Endothelial cell (in vitro differentiated cells): ENCODE measurements at places on chromosomes 16 and 17. TPM values are rescaled to one million over a fixed set of nuclear protein-coding genes. Genes with fewer than 3 reads are reported as not detected.

- no peak for DNase-seq
- H3K27me3 ChIP-seq, result peaks cover 2% of the 10 kb centered on the region
- no peak overlapping the region for H3K4me3 ChIP-seq
- peaks cover 3% of the 10 kb centered on the region for H3K4me1 ChIP-seq
- H3K36me3 ChIP-seq, result no peaks in the 10 kb centered on the region
Measured at GRCh38 chr17:5780476-5780875, 196.2 kb upstream of the NLRP1 start.

- no peak for DNase-seq
- no peak overlapping the region for H3K4me3 ChIP-seq
- no peaks in the 10 kb centered on the region for H3K4me1 ChIP-seq
Measured at GRCh38 chr17:49325980-49326379, 36.1 kb downstream of the ZNF652 start.

GRCh38 chr16:67165121-67166078 is 855 bp downstream of the HSF4 start:
- no peak overlapping the region for H3K4me3 ChIP-seq
- H3K27me3 ChIP-seq, result peaks cover 39% of the 10 kb centered on the region
- peaks cover 7% of the 10 kb centered on the region for H3K4me1 ChIP-seq
- H3K27ac ChIP-seq, result no peak overlapping the region

- no peaks in the 10 kb centered on the region for H3K36me3 ChIP-seq
- no peak for DNase-seq
- H3K27ac ChIP-seq, result no peak overlapping the region
- peaks cover 2% of the 10 kb centered on the region for H3K27me3 ChIP-seq
- no peak overlapping the region for H3K4me3 ChIP-seq
- peaks cover 3% of the 10 kb centered on the region for H3K4me1 ChIP-seq
Measured at GRCh38 chr17:74474043-74474792, 7.8 kb downstream of the CD300A start.

DNA sequence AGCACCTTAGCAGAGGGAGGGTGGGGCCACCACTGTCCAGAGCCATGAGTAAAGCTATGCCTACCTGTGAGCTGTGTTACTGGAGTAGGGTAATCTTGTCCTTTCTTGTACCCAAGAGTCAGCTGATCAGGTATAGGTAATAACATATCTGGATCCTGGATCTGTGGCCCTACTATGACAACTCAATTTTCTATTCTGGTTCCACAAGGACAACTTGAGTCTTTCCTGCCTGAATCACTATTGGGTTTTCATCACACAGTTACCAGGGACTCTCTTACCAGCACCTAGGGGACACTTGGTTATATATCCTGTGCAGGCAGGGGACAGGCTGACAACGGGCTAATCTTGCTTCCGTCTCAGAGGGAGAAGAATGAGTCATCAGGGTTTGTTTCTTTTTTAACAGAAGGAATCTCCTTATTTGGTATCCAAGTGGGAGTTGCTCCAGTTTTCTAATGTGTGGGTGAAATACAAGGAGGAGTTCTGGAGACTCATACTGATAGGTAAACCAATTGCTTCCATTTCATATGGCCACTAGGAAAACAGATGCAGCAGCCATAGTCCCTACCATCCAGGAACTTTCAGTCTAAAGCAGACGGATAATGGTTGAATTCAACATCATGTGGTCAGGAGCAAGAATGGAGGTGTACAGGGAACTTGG is 6.8 kb downstream of the ZNF267 start:
- H3K27me3 ChIP-seq, result no peaks in the 10 kb centered on the region
- H3K36me3 ChIP-seq, result peaks cover 30% of the 10 kb centered on the region
- no peak overlapping the region for H3K27ac ChIP-seq
- no peak for DNase-seq
- peaks cover 9% of the 10 kb centered on the region for H3K4me1 ChIP-seq

DNA sequence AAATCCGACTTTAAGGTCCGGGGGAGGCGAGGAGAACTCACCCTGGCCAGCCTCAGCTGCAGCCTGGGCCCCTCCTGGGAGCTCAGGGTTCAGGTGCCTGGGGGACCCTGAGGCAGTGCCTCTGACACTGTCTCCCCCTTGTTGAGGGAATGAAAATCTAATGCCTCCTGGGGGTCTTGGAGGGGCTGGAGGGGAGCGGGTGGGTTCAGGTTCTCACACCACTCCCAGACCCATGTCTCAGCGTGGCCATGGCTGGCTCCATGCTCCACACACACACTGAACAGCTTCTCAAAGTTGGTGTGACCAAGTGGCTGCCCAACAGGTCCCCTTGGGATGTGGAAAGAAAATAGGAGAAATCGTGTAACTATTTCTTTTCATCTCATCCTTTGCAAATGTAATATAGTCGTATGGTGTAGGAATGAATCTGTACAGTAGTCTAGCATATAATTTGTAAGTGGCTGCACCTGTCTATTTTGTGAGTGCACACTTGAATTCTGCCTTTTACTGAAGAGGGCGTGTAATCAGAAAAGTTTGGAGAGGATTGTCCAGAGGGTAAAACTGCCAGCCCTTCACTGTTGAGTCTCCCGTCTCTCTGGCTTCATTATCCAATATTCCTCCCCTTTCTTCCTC is 788 bp upstream of the PRCD start:
- H3K27me3 ChIP-seq, result peaks cover 12% of the 10 kb centered on the region
- H3K4me3 ChIP-seq, result peak overlapping the region; percentile 65
- H3K27ac ChIP-seq, result no peak overlapping the region

DNA sequence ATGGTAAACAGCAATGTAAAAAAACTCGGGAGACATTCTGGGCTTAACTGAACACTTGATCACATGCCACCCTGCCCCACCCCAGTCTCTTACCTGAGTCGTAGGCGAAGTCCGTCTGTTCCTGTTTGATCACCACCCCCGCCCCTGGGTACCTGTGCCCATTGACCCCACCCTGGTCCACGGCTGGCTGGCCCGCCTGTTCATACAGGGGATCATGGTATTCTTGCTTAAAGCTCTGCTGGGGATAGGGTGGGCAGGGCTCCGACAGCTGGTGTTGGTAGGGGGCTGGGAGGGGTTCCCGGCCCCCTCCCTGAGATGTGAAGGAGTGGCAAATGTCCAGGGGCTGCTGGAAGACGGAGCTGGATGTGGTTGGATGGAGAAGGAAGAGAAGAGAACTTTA is 13.6 kb downstream of the ETV4 start:
- no peak for DNase-seq
- no peak overlapping the region for H3K27ac ChIP-seq
- peaks cover 9% of the 10 kb centered on the region for H3K36me3 ChIP-seq
- peaks cover 10% of the 10 kb centered on the region for H3K27me3 ChIP-seq
- peaks cover 50% of the 10 kb centered on the region for H3K4me1 ChIP-seq

GRCh38 chr17:2419486-2419885 is 18.6 kb upstream of the MNT start:
- peaks cover 19% of the 10 kb centered on the region for H3K36me3 ChIP-seq
- no peaks in the 10 kb centered on the region for H3K4me1 ChIP-seq
- H3K27ac ChIP-seq, result no peak overlapping the region

- H3K4me1 ChIP-seq, result peaks cover 4% of the 10 kb centered on the region
- H3K36me3 ChIP-seq, result peaks cover 12% of the 10 kb centered on the region
- no peak for DNase-seq
- H3K27ac ChIP-seq, result no peak overlapping the region
- no peak overlapping the region for H3K4me3 ChIP-seq
Measured at GRCh38 chr17:65638221-65638975, 77.0 kb upstream of the AXIN2 start.

DNA sequence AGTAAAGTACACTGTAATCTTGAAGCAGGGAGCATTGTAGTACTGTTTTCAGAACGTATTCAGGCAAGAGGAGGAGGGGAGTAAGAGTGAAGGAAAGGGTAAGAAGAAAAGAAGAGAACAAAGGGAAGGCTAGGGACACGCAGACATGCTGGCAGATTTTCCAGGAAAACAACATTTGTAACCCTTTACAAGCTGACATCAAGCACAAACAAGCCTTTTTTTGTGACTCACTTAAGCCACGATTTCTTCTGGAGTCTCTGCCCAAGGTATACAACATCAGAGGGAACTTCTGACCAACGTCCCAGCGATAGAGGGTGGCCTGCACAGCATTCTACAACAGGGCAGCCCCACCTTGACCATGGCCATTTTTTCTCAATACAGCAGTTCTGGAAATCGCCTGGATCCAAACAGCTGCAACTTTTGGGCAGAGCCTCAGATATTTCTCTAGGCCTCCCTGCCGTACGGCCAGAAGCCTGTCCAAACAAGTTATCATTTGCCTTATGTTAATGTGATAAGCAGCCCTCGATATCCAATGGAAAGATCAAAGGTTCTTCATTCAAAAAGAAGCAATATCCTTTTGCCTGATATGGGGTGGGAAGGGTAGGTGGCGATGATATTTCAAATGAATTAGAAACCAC is 247.3 kb downstream of the ZFHX3 start:
- no peaks in the 10 kb centered on the region for H3K27me3 ChIP-seq
- DNase-seq, result no peak
- H3K27ac ChIP-seq, result no peak overlapping the region
- no peaks in the 10 kb centered on the region for H3K4me1 ChIP-seq

DNA sequence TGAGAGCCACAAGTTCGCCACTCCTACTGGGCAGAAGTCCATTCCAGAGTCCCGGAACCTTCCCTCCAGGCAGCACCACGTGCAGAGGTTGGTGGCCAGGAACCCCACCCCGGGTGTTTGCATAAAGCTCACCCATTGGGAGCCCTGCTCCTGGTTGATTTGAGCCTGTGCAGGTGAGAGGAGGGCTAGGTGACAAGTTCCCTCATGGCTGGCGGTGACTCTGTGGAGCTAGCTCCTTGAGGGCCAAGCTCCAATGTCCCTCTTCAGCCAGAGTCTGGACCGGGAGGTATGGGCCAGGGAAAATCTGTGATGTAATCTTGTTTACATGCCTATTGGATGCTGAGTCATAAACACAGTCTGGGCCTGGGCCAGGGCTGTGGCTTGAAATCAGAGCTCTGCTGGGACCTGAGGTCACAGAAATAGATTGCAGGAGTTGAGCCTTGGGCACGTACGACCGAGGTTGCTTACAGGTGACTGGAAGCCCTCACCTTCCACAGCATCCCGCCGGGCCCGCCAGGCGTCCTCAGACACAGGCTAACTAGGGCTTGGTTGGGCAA is 118.9 kb downstream of the AATF start:
- H3K4me1 ChIP-seq, result peaks cover 2% of the 10 kb centered on the region
- no peak overlapping the region for H3K4me3 ChIP-seq
- no peak for DNase-seq
- peaks cover 6% of the 10 kb centered on the region for H3K27me3 ChIP-seq
- H3K27ac ChIP-seq, result no peak overlapping the region

DNA sequence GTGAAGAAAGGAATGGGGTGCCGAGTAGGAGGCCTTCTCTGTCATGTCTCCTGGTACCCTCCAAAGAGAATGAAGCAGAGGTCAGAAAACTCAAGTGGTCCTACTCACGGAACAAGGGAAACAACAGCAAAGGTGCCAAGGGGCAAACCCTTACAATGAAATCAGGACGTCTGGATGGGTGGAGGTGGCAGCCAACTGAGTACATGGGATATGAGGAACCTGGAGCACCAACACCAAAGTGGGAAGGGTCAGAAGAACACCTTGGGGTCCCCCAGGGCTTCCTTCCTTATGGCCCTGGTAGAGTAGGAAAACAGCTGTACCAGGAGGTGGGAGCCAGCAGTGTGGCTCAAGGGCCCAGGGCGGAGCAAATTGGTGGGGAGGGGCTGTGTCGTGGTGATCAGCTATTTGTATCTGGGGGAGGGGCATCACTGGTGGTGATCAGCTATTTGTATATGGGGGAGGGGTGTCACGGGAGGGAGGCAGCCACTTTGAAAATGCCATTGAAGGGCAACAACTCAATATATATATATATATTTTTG is 643 bp downstream of the HIGD1B start:
- H3K36me3 ChIP-seq, result peaks cover 18% of the 10 kb centered on the region
- peaks cover 5% of the 10 kb centered on the region for H3K4me1 ChIP-seq
- H3K27ac ChIP-seq, result no peak overlapping the region
- no peak for DNase-seq
- H3K4me3 ChIP-seq, result no peak overlapping the region

GRCh38 chr17:73256220-73256619 is 5.5 kb downstream of the CPSF4L start:
- H3K4me3 ChIP-seq, result no peak overlapping the region
- no peak for DNase-seq
- no peaks in the 10 kb centered on the region for H3K36me3 ChIP-seq
- peaks cover 6% of the 10 kb centered on the region for H3K27me3 ChIP-seq
- H3K4me1 ChIP-seq, result no peaks in the 10 kb centered on the region
- H3K27ac ChIP-seq, result no peak overlapping the region

DNA sequence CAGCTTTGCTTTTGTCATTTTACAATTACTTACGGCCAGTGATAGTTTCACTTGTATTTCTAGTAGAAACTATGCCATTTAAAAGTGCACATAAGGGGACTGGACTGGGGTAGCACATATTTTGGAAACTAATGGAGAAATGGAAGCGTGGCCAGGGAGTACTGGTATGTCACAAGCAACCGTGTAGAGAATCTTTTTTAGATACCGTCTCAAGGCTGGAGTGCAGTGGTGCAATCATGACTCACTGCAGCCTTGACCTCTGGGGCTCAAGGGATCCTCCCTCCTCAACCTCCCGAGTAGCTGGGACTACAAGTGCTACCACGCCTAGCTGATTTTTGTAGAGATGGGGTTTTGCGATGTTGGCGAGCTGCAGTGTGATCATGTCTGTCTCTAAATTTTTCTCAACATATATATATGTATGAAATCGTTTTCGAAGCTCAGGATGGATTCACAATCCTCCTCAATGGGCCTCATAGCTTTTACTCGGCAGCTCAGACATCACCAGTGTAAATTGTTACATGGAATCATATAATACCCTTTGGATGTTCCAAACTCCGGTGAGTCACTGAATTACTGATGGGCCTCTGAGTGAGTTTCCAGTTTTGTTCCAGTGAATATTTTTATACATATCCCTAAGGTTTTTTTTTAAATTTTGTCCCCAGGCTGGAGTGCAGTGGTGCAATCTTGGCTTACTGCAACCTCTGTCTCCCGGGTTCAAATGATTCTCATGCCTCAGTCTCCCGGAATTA is 51.7 kb downstream of the ZNF778 start:
- peaks cover 23% of the 10 kb centered on the region for H3K27me3 ChIP-seq
- no peak overlapping the region for H3K27ac ChIP-seq
- H3K36me3 ChIP-seq, result peaks cover 38% of the 10 kb centered on the region
- DNase-seq, result no peak

- peaks cover 9% of the 10 kb centered on the region for H3K4me1 ChIP-seq
- peak overlapping the region; percentile 8 for H3K27ac ChIP-seq
- H3K27me3 ChIP-seq, result peaks cover 4% of the 10 kb centered on the region
Measured at GRCh38 chr16:2333772-2334379, 6.7 kb downstream of the ABCA3 start.

DNA sequence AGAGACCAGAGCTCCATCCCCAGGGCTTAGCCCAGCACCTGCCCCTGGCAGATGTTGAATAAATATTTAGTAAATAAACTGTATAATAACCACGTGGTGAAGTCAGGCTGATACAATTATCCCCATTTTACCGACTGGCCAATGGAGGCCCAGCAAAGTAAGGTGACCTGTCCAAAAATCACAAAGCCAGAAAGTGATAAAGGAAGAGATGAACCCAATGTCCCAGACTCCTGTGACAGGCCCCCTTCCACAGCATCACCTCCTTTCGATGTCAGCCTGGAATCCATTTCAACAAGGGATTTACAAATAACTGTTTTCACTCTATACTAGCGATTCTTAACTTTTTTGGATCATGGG is 5.5 kb downstream of the TVP23A start:
- H3K27me3 ChIP-seq, result no peaks in the 10 kb centered on the region
- H3K4me3 ChIP-seq, result no peak overlapping the region
- peaks cover 9% of the 10 kb centered on the region for H3K4me1 ChIP-seq
- no peak for DNase-seq
- peaks cover 4% of the 10 kb centered on the region for H3K36me3 ChIP-seq

The USP22 gene
- 294 TPM for total RNA-seq

The CCDC144A gene
- total RNA-seq, result 0.90 TPM

The SNX11 gene
- 16.6 TPM for total RNA-seq

The GFOD2 gene
- total RNA-seq, result 44.2 TPM

The PRAC2 gene
- total RNA-seq, result not detected

The ADAD2 gene
- total RNA-seq, result 0.87 TPM

The RBBP6 gene
- 67.9 TPM for total RNA-seq

The RBL2 gene
- total RNA-seq, result 38.0 TPM

The TMEM238L gene
- not detected for total RNA-seq

The SMTNL2 gene
- 0.59 TPM for total RNA-seq

The COIL gene
- 14.6 TPM for total RNA-seq
